GM20000 (cell line): ENCODE measurements at places on chromosomes 3 and 15.
A peak's percentile ranks its signal among the peaks of the same experiment; 100 is the strongest.

DNA sequence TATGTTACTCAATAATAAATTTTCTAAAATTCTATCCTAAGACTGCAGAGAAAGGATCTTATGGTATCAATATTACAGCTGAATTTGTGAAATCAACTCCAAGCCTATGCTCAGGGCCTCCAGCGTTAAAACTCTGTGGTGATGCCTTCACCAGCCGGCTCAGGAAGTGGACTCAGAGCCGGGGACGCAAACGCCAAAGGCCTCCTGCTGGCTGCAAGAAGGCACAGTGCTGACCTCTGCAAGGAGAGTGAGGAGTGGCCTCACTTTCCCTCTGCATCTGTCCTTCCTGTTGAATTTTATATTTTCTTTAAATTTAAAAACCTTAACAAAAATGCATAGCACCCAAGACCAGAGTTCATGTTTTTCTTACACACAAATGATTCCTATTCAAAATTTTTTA is 48.5 kb downstream of the HERC2 start:
- DNase-seq: no peak

DNA sequence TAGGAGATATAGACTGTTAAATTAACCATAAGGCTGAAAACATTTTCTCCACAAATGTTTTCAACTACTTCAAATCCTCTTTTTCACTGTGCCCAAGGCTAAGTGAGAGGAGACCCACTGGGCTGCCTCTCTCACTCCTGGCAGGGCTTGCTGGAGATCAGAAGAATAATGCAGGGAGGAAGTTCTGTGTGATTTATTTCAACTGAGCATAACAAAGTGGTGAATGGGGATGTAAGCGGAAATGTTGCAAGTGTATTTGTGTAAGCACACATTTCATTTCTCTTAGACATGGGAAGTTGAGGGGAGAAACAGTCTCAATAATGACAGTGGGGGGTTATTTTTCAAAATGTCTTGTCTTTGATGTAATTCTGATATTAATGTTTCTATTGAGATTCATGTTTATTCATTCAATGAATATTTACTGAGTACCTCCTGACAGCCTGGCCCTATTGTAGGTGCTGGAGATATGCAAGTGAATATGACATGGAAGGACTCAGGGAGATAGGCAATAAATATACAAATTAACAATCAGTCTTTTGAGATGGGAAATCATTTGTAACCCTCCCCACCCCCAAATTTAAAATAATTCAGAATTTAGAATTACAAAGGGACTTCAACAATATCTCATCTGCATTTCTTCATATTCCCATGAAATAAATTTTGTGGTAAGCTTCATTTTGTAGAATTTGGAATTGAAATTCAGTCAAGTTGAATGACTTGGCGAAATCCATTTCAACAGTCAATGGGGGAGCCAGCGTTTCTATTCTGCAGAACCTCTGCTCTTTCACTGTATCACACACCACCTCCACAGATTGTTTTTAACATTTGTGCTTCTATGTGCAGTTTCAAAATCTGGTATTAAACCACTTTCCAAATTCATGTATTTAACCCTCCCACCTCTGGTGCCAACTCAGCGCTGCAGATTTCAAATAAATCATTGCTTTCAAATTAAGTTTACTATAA is 247.2 kb downstream of the SLC9A9 start:
- no peak for DNase-seq

DNA sequence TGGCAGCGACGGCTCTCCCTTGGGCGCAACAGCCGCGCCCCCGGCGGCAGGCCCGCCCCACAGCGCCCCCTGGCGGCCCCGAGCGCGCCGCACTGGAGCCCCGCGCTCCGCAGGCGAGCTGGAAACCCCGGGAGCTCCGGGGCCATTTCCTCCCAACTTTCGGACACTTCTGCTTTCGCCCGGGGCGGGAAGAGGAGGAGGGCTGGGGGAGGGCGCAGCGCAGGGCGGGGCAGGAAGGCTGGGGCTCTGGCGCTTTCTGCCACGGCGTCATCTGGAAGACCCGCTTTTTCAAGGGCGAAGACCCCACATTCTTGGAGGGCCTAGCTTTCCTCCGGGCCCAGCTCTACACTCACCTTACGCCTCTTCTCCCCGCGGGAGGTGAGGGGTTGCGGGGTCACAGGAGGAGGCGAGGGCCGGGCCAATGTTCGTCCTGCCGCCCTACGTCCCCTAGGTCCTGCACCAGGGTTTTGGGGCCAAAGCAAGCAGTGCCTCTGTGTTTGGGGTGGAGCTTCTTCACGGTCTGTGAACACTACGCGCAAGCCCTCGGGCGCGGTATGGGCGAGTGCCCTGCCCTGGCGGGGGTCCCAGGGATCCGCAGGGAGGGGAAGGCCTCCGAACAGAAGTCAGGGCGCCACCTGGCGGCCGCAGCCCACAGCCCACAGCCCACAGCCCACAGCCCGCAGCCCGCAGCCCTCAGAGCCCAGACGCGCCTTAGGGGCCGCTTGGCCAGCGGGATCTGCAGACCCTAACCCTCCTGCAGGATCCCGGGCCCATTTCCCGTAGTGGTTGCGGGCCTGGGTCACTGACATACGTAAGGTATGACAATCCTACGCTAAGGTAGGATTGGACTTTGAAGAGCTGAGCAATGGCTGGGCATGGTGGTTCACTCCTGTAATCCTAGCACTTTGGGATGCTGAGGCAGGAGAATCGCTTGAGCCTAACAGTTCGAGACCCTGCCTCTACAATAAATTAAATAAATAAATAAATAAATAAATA is 31.1 kb downstream of the FOXL2 start:
- DNase-seq: peak; percentile 93

- peak; percentile 19 for DNase-seq
Observed at GRCh38 chr3:9397906-9398699, 688 bp downstream of the SETD5 start.

- no peak for DNase-seq
Observed at GRCh38 chr3:107065094-107065861, 312.0 kb upstream of the CCDC54 start.

- DNase-seq: no peak
Observed at GRCh38 chr3:101151286-101151913, 158.2 kb upstream of the ABI3BP start.

GRCh38 chr15:61936528-61937195 is 123.6 kb downstream of the VPS13C start:
- DNase-seq: no peak

- DNase-seq: peak; percentile 72
Observed at GRCh38 chr3:111071257-111072030, at the start of gene NECTIN3. TSS of gene NECTIN3 (plus strand) at chr3:111071816. CDS start at chr3:111072018, 202 bp downstream.

DNA sequence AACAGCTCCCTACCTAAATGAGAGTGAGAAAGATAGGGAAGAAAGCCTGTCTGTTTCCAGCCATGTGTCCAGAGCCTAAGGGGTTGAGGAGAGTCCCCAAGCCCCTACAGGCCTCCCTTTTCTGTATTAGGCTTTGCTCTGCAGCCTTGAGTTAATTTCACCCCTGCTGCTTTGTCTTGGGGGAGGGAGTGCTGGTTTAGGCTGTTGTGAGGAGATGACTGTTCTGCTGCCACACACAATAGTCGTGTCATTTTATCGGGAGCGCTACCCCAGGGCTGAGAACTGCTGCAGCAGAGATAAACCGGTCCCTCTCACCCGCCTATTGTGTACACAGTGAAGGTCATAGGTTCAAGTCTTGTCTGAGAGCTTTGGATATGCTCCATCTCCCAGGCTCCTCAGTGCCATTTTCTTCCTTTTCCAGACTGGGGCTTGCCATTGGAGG is 1.4 kb downstream of the ZNF609 start:
- DNase-seq: peak; percentile 50

DNA sequence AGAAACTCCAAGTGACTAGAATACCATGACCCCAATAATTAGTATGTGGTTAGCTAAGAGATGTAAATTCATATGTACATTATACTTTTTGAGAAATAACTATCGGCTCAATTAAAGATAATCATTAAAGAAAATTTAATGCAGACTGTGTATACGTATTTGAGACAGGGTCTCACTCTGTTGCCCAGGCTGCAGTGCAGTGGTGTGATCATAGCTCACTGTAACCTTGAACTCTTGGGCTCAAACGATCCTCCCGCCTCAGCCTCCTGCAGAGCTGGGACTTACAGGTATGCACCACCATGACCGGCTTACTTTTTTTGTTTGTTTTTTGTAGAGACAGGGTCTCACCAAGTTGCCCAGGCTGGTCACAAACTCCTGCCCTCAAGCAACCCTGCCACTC is 8.7 kb upstream of the CSTA start:
- no peak for DNase-seq

- DNase-seq: no peak
Observed at GRCh38 chr3:130737622-130738021, 9.0 kb downstream of the PIK3R4 start.

DNA sequence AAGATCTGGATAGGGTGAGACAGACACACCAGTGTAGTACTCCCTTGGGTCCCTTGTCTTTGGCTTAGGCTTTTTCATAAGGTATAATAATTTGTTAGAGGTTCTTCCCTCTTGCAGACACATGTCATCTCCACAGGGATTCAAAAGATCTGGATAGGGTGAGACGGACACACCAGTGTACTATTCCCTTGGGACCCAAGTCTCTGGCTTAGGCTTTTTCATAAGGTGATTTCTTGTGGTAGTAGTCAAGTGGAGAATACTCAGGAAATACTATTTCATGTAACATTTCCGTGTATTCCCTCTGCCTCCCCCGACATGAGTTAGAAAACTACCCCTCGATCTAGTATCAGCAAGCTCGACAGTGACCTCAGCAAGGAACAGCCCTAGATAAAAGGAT is 954 bp upstream of the MAPKBP1 start:
- DNase-seq: no peak

DNA sequence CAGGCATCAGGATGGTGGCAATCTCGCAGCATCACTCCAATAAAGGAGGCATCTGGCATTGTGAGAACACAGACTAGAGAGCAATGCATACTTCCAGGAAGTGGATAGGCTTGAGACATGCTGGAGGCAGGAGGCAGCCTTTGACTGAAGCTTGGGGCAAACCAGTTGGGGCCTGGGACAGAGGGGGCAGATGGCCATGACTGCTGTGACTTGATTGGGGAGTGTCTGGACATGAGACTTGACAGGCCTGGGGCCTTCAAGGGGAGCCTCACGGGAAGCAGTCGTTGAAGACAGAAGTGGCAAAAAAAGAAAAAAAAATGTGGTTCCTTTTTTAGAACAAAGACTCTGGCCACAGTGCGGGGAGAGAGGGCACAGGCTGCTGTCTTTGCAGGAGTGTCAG is 44.7 kb upstream of the CHRNA7 start:
- no peak for DNase-seq

GRCh38 chr3:175606650-175607318 is 747.6 kb downstream of the NAALADL2 start:
- no peak for DNase-seq

- peak; percentile 89 for DNase-seq
Observed at GRCh38 chr3:52253314-52254304, 8.1 kb downstream of the PPM1M start.

DNA sequence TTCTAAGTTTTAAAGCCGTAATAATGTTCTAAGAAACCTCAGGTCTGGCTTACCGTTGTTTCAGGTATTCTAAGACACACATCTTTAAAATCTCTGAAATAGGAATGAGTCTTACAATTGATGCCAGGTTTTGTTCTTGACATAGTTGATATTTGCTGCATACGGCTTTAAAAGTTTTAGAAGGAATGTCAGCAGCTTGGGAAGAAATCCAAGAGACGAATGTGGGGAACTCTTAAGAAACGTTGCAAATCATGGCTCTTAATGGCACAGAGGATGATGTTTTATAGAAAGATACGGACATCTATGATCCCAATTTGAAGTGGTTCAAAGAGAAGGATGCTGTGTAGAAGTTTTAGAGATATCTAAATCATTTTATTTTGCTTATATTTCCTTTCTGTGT is 11.5 kb downstream of the NUDT16 start:
- no peak for DNase-seq

GRCh38 chr15:97482521-97482920 is 478.0 kb upstream of the ARRDC4 start:
- no peak for DNase-seq

DNA sequence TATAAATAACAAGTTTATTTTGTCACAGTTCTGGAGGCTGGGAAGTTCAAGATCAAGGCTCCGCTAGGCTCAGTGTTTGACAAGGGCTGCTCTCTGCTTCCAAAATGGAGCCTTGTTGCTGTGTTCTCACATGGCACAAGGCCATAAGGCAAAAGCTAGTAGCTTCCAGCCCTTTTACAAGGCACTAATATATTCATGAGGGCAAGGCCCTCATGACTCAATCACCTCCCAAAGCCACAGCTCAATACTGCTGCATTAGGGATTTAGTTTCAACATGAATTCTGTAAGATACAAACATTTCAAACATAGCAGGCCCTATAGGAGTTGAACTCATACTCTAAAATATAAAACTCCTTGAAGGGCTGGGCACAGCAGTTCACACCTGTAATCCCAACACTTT is 30.2 kb downstream of the ZBTB11 start:
- DNase-seq: no peak

DNA sequence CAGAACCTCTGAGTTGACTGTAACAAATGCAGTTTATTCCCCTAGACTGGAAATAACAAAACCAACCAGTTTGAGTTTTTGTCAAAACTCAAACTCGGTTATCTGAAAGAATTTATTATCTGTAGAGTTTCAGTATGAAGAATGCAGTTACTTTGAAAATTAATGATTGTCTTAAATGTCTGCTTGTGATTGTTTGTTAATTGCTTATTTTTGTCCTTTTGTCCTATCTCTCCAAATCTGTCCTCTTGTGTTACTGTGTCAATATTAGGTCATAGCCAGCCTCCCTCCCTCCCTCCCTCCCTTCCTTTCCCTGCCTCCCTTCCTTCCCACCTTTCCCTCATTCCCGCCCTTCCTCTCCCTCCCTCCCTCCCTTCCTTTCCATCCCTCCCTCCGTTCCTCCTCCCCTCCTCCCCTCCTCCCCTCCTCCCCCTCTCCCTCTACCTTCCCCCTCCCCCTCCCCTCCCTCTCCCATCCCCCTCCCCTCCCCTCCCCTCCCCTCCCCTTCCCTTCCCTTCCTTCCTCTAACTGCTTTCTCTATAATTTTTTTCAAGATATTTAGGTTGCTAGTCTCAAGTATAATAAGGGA is 153.5 kb downstream of the FNDC3B start:
- no peak for DNase-seq

DNA sequence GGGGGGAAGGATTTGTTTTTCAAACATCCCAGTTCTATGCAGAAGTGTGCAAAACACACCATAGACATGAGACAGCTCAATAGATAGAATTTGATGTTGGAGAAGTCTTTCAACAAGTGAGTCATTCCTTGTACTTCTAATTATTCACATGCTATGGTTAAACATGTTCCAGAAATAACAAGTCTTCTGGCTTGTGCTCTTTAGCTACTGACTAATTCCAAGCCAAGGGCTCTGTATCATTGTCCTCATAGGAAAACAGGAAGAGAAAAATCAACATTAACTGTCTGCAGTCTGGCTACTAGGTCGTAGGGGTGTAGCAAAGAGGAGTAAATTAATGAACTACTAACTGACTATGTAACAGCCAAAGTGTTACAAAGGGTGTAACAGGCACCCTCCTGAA is 25.8 kb downstream of the LDHAL6B start:
- DNase-seq: no peak

DNA sequence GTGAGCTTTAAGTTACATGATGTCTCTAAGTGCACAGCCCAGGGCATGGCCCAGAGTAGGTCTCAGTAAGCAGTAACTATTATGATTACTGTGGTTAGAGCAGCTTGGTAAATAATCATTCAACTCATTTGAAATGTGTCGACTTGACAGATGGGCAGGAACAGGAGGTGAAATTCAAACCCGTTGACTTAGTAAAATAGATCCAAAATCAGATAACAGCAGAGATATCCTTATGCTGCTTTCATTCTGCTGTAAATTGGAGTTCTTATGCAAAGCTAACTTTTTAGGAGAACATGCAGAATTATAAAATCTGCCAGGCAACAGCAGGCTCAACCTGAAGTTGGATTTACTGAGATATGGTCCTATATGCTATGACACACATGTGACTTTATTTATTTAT is 118.7 kb upstream of the KLHL25 start:
- DNase-seq: no peak

GRCh38 chr3:160400702-160401150 is 1.3 kb downstream of the SMC4 start:
- peak; percentile 19 for DNase-seq
